ENCODE measurements at places on chromosomes 4 and X. TPM values are rescaled to one million over a fixed set of nuclear protein-coding genes. Genes with fewer than 3 reads are reported as not detected.

DNA sequence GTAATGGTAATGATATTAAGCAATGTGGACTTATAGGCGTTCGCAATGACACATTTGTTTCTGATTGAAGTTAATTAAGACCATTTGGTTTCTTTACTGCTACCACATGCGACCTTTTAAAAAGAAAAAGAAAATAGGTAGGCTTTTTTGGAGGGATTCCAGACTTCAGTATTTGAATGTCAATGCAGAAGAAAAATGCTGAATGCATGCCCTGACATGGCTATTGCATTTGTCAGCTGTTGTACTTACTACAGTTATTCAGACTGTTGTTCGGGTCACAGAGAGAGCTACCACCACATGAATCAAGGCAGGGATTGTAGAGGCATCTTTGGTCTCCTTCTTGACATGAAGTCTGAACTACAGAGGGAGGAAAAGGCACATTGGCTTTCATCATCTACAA, 163.7 kb downstream of the CORIN start:
- no peak for DNase-seq

- DNase-seq, result no peak
Observed at GRCh38 chr4:158769175-158769921, 522 bp downstream of the FNIP2 start.

- DNase-seq, result no peak
Observed at GRCh38 chrX:5399403-5399802, 829.3 kb downstream of the NLGN4X start.

- DNase-seq, result no peak
Observed at GRCh38 chr4:113738251-113738650, 23.3 kb downstream of the CAMK2D start.

DNA sequence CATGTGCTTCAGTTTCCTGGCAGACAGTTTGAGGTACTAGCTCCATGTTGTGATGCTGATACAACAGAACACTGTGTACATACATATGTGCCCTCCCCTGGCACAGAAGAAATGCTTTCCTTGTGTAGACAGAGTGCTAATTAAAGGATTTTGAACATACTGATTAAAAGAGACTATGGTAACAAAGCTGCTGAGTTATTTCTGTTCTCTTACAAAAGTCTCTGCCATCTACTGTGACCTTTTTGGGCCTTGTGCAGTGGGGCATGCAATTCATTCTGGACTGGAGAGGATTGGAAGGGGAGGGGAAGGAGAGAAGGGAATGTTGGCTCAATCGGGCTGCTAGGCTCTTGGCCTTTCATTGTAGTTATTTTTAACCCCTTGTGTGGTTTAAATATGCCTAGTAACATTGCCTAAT, 6.0 kb downstream of the PDLIM5 start:
- no peak for DNase-seq

DNA sequence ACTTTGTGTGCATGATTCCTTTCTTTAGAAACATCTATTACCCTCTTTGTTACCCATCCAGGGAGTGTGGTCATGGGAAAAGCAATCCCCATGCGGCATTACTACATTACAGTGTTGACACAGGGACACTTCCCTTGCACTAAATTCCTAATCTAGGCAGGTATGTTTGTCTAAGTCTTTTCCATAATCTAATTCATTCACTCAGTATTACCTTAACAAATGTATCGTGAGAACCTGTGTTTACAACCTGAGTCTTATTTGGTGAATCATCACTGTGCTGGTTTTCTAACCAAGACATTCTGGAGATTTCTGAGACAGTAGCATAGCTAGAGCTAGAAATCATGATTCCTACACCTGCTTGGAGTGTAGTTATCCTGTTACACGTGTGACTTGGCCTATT, 326.8 kb downstream of the BMPR1B start:
- DNase-seq, result no peak

GRCh38 chr4:5895287-5895686, 2.4 kb upstream of the CRMP1 start:
- no peak for DNase-seq

GRCh38 chr4:187608001-187608421, 387.6 kb upstream of the ZFP42 start:
- no peak for DNase-seq

- DNase-seq, result no peak
Observed at GRCh38 chr4:140141210-140141835, 12.7 kb downstream of the MAML3 start.

- DNase-seq, result peak; percentile 44
Observed at GRCh38 chr4:26152056-26152455, 168.8 kb upstream of the RBPJ start.

DNA sequence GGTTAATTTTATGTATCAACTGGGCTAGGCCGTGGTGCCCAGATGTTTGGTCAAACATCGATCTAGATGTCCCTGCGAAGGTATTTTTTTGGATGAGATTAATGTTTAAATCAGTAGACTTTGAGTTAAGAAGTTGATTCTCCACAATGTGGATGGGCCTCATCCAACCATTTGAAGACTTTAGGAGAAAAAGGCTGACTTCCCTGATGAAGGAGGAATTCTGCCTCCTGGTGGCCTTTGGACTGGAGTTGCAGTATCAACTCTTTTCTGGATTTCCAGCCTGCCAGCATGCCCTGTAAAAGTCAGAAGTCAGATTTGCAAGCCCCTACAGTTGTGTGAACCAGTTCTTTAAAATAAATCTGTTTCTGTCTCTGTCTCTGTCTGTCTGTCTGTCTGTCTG, 91.4 kb downstream of the STK32B start:
- DNase-seq, result no peak

- no peak for DNase-seq
Observed at GRCh38 chr4:44256414-44256813, 192.2 kb downstream of the KCTD8 start.

DNA sequence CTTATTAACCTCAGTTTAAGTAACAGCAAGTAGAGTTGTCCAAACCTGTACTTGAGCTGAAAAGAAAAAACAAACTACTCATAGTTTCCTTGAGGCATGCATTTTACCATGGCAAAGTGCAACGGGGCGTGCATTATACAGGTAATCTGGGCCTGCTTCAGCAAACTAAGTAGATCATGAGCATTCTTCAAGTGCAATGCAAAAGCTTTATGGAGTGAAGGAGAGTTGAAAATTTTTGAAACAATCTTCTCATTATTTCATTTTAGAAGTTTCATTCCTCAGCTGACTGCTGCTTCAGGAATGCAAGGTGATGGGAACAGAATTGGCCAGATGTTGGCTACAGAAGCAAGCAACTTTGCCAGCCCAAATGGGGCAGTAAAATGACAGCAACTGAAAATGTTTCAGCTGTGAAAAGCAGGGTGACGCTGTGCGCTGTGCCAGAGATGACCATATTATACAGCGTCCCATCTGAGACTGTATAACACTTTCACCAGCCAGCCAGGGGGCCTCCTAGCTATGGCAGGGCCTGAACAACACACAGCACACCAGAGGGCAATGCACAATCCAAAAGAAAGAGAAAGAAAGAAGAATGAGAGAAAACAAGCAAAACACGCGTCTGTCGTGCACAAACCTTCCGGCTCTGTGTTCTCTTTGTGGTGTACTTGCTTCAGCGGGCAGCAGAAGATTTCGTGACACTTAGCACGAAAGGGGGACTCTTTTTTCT, 145.5 kb upstream of the FGF13 start:
- no peak for DNase-seq

DNA sequence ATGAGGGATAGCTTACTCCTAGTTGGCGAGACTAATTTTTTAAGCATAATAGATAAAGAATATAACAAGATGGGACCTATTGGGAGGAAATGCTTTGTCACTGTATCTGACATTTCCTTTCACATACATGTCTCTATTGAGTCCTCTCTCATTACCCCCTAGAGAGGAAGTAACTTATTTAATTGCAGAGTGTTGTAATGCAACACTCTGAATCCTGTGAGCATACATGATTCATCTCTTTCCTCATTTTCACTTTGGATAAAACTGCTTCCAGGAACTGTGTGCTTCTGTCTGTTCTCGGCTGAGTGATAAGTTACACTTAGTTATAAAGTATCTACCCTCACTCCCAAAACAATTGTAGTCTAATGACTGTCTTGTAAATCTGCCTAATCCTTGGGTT, 266.1 kb upstream of the ANXA10 start:
- no peak for DNase-seq

- DNase-seq, result no peak
Observed at GRCh38 chr4:37715889-37716402, 29.8 kb upstream of the RELL1 start.

DNA sequence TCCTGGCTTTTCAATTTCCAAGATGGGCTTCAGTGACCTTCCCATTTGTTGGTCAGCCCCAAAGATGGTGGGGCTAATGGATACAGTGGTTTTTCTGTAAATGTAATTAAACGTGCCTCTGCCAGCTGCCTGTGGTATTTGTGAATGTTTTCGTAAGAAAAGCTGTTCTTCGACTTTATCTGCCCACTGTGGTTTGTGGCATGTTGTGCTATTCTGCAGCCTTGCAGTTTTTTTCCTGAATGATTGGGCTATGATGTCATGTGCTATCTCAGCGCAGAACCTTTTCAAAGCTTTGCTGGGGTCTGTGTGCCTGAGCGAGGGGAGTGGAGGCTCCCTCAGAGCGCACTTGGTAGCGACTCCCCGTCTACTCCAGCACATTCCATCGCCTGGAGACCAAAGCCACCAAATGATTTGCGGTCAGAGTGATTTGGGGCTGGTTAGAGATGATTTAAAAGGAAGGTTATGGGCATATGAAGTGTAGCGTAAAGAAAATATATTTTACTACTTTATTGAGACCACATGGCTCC, 137.5 kb downstream of the PALLD start:
- DNase-seq, result no peak

- no peak for DNase-seq
Observed at GRCh38 chr4:23754688-23755087, 135.2 kb downstream of the PPARGC1A start.

- DNase-seq, result no peak
Observed at GRCh38 chr4:14596904-14597303, 405.4 kb upstream of the CPEB2 start.

GRCh38 chrX:104435249-104435648, 130.8 kb upstream of the IL1RAPL2 start:
- no peak for DNase-seq

GRCh38 chr4:175470131-175470530, 341.9 kb downstream of the GPM6A start:
- DNase-seq, result no peak

DNA sequence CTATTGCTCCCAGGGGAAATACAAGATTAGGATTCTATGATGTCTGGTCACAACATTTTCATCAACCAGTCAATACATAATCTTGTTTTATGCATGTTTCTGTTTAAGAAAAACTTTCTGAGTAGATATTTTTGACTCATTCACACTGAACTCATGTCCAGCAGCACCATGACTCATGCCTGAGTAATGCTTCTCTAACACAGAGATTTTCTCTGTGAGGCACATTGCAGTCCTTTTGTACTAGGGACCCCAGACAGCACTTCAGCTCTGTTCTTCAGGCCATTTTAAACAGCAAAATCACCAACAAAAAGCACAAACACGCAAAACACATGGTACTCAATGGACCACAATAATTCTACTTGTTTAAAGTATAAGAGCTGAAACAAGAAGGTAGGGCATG, 83.6 kb downstream of the MXRA5 start:
- DNase-seq, result no peak

DNA sequence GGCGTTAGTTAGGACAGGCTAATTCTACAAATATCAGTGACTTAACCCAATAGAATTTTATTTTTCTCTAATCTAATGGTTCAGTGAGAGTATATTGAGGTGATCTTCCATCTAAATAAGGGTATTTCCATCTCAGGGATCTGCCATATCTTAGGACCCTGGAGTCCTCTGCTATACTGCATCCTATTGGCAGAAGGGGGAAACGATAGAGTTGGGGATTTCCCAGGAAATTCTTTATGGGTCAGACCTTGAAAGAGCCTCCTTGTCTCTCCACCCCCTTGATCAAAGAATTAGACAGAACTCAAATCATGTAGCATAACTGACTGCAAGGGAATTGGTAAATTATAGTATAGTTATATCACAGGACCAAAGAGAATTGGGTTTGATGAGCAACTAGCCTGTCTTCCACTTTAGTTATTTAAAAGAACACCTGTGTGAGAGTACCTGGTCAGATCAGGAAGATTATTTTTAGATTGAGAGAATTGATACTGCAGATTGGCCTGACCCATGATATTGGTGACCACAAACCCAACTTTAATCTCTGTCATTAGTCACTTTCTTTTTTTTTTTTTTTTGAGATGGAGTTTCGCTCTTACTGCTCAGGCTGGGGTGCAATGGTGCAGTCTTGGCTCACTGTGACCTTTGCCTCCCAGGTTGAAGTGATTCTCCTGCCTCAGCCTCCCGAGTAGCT, 25.6 kb downstream of the SMARCA5 start:
- DNase-seq, result no peak

DNA sequence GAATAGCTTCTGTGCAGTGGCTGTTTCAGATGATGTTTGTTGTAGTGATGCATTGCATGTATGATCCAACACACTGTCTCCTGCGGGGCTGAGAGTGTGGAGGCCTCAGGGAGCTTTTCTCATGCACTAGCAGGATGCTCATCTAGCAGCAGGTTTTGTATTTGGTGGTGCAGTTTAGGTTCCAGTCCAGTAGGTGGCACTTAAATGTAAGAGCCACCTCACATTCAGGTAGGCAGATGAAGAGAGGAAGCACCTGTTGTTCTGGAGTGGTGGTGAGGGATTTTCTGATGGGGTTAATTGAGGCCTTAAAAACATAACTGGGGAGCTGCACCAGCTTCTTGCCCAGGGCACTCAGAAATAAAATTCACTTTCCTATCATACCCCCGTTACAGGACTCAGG, 300.9 kb downstream of the SPIN4 start:
- DNase-seq, result no peak

DNA sequence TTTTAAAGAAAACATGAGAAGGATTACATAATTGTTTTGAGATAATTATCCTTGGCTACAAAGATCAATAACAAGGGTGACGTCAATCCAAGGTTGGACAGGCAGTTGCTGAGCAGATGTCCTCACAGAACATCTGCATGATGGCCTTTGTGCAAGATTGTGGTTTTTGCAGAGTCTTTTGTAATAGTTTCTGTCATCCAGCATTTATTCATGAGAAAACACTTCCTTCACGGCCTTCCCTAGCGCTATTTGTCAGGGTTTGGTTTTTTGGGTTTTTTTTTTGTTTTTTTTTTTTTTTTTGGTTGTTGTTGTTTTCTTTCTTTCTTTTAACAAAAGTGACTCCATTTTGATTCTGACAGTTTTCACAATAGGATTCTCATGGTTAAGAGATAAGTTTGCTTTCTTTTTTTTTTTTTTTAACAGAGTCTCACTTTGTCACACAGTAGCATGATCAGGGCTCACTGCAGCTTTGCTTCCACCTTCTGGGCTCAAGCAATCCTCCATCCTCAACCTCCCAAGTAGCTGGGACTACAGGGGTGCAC, 31.5 kb upstream of the ELF2 start:
- no peak for DNase-seq

- DNase-seq, result no peak
Observed at GRCh38 chr4:123667496-123667895, 270.9 kb downstream of the SPRY1 start.

Gene VCX2
- total RNA-seq, result not detected

Gene CFAP47
- not detected for total RNA-seq

Gene BTC
- total RNA-seq, result 6.9 TPM

Gene MED14
- 10.5 TPM for total RNA-seq

Gene SMIM43
- not detected for total RNA-seq

Gene MBTPS2
- 6.2 TPM for total RNA-seq

Gene RNF128
- 0.32 TPM for total RNA-seq
